ENCODE measurements at places on chromosomes 7 and 10.

- peak; percentile 54 for DNase-seq
Measured at GRCh38 chr10:122051609-122052385, 62.8 kb downstream of the TACC2 start.

DNA sequence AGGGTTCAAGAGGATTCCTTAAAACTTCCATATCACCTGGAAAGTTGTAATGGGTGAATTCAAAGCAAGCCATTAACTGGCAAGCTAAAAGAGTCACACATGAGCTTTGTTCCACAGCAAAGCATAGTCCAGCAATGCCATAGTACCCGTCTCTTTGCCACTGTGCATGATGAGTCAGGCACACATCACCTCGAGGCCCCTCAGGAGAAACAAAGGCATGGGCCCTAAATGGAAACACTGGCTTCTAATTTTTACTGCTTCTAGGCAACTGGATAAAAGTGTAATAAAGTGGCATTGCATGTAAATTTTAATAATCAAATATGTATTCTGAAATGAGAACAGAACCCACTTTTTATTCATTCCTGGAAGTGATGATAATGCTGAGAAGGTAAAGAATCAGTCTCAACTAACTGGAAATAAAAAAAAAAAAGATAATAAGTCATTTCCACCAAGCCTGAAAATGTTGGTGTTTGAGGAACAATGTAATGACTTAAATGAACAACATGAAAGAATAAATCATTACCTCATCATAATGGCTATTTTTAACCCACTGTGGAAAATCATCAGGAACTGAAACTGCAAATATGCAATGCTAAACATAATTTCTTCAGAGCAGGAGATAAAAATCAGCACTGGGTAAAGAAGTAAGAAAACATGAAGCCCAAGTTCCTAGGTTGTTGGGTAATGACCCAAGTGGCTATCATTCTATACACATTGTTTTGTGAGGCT, 104.9 kb downstream of the CDK6 start:
- DNase-seq, result peak; percentile 47

- no peak for DNase-seq
Measured at GRCh38 chr10:18906636-18907035, 142.0 kb upstream of the MALRD1 start.

DNA sequence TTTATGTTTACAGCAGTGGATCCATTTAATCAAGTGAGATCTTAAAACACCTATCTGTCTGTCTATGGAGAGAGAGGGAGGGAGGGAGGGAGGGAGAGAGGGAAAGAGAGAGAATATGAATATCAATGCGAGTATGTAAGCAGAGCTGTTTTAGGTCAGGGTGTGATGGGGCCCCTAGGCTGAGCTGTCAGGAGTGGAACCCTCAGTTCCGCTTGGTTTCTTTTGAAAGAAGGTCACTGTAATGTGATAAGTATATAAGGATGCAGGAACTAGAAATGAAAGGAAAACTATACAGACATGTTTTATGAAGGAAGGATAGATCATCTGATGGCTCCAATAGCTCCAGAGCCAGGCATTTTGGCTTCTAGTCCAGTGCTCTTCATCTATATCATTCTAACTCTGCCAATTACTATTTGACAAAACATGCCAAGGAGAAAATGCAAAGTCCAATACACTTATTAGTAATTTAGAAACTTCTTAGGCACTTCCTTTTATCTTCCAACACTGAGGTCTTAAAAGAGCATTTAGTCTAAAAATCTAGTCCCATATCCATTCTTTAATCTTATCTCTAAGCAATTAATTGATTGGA, 70.3 kb downstream of the NRCAM start:
- DNase-seq, result no peak

- DNase-seq, result no peak
Measured at GRCh38 chr10:124383496-124383895, 35.2 kb downstream of the OAT start.

All from muscle of back (tissue), 13 donors.